Activated CD8-positive, alpha-beta memory T cell treated with anti-CD3 and anti-CD28 coated beads for 24 hours (primary cell): ENCODE measurements at places on chromosomes 11 and 22.

GRCh38 chr22:35846804-35847203, 129.1 kb downstream of the APOL5 start:
- no peak for DNase-seq

DNA sequence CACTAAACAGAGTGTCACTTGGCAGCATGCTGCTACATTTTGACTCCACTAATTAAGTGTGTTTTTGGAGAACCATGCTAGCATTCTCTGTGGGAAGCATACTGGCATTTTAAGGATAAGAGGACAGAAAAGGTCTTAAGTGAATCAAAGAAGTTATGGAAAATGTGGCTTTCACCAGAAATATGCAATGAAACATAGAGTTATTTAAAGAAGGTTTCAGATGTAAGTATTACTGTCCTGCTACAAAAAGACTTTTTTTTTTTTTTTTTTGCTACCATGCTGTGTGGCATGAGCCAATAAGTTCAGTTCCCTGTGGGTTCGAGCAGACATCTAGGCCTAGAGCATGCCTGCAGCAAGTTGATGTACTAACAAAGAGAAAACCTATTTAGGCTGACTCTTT, 187.6 kb downstream of the MSANTD4 start:
- no peak for DNase-seq

DNA sequence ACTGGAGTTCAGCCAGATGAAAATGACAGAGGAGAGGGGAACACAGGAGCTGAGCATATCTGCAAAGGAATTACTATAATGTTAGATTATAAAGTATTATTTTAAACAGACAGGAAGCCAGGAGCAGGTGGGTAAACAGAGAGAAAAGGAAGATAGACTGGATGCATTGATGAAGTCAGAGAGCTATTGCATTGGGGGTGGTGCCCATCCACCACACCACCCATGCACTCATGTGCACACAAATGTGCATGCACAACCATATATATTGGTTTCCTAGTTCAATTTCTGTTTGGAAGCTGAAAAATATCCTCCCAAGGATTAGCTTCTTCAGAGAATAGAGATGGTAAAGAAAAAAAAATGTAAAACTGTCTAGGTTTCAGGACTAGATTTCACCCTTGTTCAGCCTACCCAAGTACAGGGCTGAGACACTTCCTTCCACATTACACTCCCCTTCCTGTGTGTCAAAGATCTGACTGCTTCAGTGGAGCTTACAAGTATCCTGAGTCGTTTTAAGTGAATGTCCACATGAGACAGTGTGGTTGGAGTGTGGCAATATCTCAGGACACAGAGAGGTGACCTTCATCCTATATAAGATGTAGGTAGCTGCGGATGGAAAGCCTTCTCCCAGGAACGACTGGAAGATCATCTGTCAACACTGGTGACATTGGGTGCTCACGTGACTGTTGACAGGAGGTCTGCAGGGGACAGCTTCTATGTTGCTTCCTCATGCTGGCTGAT, 12.2 kb upstream of the SMPD1 start:
- no peak for DNase-seq

DNA sequence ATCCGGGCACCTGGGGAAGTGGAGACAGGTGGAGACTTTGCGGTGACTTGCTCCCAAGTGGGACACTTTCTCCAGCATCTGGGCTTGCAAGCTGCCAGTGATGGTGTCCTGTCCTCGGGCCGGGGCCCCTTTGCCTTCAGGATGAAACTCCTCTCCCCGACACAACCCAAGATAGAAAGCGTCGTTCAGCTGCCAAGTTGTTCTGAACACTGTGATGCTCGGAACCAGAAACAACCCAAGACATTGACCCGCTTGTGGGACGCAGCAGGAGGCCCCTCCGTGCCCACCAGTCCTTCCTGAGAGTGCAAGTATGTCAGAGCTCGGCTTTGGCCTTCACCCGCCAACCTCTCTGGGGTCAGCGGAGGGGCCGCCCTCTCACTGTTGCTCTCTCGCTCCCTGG, 31.3 kb downstream of the LINC01488 start:
- no peak for DNase-seq

GRCh38 chr22:22371031-22371541, 126.5 kb downstream of the VPREB1 start:
- no peak for DNase-seq

GRCh38 chr22:23777776-23778576, 5.3 kb downstream of the MMP11 start:
- no peak for DNase-seq

DNA sequence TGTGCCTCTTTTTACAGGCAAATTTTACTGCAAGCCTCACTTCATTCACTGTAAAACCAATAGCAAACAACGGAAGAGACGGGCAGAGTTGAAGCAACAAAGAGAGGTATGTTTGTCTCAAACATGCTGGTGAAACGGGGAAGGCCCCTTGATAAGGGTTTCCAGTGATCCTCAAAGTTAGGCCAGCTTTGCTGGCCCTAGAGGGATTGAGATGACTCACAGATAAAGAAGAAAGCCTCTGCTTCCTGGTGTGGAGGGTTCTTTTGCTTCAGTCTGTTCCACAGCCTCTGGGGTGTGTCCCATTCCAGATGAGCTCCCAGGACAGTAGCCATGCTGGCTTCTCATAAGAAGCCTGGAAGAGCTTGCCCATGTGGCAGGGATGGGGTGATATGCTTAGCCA, 118.9 kb upstream of the PARVA start:
- no peak for DNase-seq

DNA sequence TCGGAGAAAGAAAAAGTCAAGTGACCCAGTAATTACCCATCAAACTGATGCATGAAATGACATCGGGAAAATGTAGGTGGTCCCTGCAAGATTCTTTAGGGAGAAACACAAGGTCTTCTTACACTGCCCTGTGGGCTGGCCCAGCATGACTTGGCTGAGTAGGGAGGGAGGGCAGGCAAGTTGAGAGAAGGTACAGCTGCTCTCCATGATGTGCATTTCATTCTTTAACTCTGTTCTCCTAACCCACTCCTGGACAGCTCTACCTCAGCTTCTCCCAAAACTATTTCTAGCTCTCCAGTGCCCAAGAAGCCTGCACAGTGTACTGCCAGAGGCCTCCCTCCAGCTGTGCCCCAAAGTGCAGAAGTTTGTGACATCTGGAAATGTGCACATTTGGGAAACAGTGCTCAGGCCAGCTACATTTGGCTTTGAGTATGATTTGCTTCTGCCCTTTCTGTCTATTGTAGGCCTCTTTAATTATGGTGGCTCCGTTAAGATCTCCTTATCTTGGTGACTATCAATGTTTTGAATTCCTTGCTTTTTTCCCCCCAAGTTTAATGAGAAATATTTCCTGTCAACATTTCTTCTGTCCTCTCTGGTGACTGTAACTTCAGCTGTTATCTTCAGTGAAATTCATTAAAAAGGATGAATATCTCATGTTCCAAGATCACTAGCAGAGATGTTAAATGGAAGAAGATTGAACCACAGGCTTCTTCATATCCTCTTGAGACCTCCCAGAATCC, 26.7 kb upstream of the PRSS23 start:
- DNase-seq: no peak

DNA sequence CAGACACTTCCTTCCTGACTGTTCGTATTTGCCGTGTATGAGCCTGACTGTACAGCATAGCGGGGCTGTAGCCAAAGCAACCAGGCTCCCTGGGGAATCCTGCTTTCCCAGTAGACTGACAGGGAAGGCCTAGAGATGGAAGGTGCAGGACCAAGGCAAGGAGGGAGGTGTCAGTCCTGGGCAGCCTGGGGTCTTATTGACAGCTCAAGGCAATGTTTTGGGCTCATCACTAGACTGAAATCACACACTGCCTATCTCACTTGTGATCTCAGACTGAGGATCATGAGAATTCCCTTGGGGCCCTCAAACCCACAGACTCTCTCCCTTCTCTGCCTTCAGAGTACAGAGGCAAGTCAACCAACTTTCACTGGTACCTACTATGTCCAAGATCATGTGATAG, 346.8 kb upstream of the NARS2 start:
- DNase-seq: no peak

GRCh38 chr11:57815476-57815875, 53.9 kb downstream of the CTNND1 start:
- DNase-seq: no peak

- DNase-seq: peak; percentile 82
Measured at GRCh38 chr11:46348566-46349401, 1.5 kb downstream of the DGKZ start.

DNA sequence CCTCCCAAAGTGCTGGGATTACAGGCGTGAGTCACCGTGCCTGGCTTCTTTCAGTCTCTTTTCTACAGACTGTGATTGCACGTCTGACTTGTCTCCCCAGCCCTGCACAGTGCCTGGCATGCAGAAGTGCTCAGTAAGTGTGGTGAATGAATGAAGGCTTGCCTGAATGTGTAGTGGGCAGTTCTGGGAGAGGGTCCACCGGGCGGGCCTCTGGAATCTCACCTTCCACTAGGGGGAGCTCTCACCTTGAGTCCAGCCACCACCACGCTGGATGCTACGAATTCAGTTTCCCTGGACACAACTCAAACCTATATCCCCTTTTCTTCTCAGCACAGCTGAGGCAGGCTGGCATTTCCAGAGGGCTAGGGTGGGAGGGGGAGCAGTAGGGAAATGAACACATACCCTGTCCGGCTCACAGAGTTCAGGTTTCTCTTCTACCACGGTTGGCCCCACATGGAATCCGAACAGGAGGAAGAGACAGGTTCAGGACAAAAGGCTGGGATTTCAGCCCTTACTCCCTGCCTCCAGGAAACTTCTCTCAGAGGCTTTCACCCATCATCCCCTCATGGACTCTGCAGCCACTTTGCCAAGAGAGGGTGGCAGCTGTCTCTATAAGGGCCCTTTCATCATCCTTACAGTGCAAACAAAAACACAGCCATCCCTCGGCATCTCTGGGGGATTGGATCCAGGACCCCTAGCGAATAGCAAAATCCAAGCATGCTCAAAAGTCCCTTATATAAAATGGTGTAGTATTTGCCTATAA, 86.8 kb downstream of the NECTIN1 start:
- no peak for DNase-seq

- no peak for DNase-seq
Measured at GRCh38 chr11:9840460-9841004, 176.7 kb downstream of the SWAP70 start.

- no peak for DNase-seq
Measured at GRCh38 chr11:115678942-115679341, 174.7 kb upstream of the CADM1 start.

DNA sequence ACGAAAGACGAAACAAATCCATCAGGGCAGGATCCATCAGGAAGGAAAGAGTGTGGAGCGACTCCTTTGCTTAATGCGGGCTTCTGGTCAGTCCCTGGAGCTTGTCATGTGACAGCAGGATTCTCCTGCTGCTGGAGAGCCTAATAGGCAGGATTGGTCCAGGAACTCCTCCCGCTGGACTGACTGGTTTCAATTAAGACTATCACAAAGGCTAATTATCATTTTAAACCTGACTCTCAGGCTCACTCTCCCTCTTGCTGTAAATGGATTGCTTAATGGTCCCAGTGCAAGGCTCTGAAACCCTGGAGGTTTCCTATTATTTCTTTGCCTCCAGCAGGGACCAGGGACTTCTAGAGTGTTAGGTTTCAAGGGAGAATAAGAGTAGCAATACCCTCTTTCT, 493.8 kb downstream of the NTM start:
- DNase-seq: no peak

DNA sequence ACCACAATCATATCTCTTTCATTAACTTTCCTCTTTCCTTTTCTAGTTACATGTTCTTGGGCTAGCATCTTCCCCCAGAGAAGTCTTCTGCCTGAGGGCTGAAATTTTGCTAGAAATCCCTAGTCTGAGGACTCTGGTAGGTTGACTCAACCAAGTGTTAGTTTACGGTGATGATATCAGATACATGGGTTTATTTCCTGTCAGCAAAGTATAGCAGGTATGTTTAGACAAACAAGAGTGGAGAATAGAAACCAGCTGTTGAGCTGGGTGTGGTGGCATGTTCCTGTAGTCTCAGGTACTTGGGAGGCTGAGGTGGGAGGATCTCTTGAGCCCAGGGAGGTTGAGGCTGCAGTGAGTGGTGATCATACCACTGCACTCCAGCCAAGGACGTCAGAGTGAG, 11.2 kb downstream of the FOLR1 start:
- DNase-seq: peak; percentile 15

GRCh38 chr11:45142241-45143055, 4.0 kb upstream of the PRDM11 start:
- DNase-seq: peak; percentile 46

DNA sequence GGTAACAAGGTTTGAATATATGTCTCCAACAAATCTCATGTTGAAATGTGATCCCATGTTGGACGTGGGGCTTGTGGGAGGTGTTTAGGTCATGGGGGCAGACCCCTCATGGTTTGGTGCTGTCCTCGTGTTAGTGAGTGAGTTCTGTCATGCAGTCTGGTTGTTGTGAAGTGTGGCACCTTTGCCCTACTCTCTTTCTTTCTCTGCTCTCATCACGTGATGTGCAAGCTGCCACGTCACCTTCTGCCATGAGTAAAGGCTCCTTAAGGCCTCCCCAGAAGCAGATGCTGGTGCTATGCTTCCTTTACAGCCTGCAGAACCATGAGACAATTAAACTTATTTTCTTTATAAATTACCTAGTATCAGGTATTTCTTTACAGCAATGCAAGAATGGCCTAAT, 218.3 kb downstream of the NXPE2 start:
- DNase-seq: no peak

GRCh38 chr11:69218946-69219720, 63.4 kb downstream of the SMIM38 start:
- peak; percentile 50 for DNase-seq

DNA sequence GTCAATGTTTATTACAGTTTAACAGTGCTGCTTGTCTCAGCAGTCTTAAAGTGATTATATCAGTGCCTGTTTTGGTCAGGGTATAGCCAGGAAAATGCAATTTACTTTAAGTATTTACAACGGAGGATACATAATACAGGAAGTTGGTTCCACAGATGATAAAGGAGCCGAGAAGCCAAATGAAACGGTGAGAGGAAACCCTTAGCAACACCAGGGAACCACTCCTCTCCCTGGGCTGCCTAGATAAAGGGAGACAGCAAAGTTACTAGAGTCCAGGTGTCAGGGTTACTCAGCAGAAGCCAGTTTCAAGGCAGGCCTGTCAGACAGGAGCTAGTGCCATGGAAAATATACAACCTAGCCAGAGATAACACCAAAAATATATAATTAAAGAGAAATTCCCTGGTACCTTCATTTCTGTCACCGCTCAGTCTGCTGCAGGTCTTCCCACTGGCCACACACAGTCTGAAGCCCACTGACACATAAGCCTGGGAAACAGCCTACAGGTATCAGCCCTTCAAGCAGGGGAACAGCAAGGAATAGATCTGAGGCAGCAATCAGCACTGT, 55.5 kb downstream of the FAM76B start:
- DNase-seq: no peak

DNA sequence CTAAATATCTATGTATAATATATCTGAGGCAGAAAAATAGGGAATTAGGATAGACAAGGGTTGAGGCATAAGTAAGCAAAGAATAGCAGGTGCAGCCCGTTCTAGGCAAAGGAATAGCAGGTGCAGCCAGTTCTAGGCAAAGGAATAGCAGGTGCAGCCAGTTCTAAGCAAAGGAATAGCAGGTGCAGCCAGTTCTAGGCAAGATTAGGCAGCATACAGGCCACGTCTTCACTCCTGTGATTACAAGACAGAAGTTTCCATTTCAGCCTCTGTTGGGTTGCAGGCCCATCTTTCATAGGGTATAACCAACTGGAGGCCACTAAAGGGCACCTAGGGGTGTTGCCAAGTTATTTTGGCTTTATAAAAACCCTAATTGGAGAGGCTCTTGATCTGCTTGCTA, 28.8 kb upstream of the CHORDC1 start:
- DNase-seq: no peak

GRCh38 chr11:61152816-61153592, 8.2 kb downstream of the VPS37C start:
- no peak for DNase-seq

GRCh38 chr22:17483688-17484372, 79.5 kb upstream of the SLC25A18 start:
- no peak for DNase-seq

- no peak for DNase-seq
Measured at GRCh38 chr11:2924821-2925675, 4.2 kb downstream of the PHLDA2 start.
